CD8-positive, alpha-beta memory T cell (primary cell): ENCODE measurements at places on chromosomes 7 and 10. TPM values are rescaled to one million over a fixed set of nuclear protein-coding genes. Genes with fewer than 3 reads are reported as not detected.
A peak's percentile ranks its signal among the peaks of the same experiment; 100 is the strongest.

DNA sequence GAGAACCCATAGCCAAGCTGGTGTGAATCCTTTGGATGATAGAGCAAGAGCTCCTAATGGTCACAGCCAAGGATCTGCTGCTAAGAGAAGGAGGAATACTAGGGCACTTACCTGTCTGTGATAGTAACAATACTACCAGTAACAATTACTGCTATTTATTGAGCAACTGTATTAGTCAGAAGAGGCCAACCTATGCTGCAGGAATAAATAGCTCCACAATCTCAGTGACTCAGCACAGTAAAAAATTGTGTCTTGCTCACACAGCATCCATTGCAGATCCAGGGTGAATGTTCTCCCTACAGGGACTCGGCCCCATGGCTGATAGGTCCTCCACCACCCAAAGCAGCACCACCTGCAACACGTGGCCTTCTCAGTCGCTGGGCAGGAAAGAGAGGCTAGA lies 257.6 kb upstream of the ZMIZ1 start:
- H3K27ac ChIP-seq, result no peak overlapping the region
- no peaks in the 10 kb centered on the region for H3K4me1 ChIP-seq
- no peaks in the 10 kb centered on the region for H3K27me3 ChIP-seq
- no peak for DNase-seq
- no peak overlapping the region for H3K4me3 ChIP-seq
- H3K36me3 ChIP-seq, result no peaks in the 10 kb centered on the region

- H3K36me3 ChIP-seq, result no peaks in the 10 kb centered on the region
- H3K27ac ChIP-seq, result no peak overlapping the region
- DNase-seq, result no peak
These were observed 6.2 kb upstream of the OR6B1 start for GRCh38 chr7:143993924-143994323.

DNA sequence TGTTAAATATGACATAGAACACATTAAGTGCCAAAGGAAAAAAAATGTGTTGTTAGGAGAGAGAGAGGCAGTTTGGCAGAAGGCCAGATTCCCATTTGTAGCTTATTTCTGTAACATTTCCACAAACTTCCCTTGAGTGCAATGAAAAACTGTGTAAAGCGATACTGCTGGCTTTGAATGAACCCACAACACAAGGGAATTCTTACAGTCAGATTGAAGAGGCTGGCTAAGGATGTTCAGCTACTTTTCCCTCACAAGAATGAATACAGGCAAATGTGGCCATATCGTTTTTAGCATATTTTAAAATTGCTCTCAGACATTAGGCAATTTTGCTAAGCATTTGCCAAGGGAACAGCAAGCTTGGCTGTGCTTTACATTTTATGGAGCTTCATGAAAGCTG lies 614.1 kb upstream of the FZD8 start:
- H3K27ac ChIP-seq, result no peak overlapping the region
- H3K4me1 ChIP-seq, result no peaks in the 10 kb centered on the region
- no peaks in the 10 kb centered on the region for H3K36me3 ChIP-seq
- DNase-seq, result no peak
- no peak overlapping the region for H3K4me3 ChIP-seq

DNA sequence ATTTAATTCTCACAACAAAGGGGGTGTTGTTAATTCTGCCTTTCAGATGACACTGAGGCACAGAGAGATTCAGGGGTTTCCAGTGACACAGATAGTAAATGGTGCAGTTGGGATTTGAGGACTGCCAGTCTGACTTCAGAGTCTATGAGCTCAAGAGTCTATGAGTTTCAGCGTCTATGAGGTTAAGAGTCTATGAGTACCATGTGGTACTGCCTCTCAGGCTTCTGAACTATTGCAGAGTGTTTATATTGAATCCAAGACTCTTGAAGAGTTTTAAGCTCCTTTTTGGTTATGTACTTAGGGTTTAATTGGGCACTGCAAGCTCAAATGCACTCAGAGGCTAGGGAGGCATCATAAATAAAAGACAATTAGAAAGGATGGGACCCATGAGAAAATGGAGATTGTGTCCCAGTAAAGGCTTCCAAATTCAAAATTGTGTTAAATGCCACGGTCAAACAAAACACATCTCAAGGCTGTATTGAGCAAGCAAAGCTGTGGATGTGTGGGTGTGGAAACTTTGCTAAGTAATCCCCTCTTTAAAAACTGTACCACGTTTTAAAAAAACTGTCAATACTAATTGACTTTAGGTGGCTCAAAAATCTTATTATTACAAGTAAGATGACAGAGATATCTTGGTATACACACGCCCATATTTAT lies 123.9 kb upstream of the FAM171A1 start:
- no peaks in the 10 kb centered on the region for H3K4me1 ChIP-seq
- no peak overlapping the region for H3K27ac ChIP-seq
- no peak for DNase-seq
- H3K36me3 ChIP-seq, result no peaks in the 10 kb centered on the region
- no peaks in the 10 kb centered on the region for H3K27me3 ChIP-seq

Gene ANXA8
- not detected for total RNA-seq

DNA sequence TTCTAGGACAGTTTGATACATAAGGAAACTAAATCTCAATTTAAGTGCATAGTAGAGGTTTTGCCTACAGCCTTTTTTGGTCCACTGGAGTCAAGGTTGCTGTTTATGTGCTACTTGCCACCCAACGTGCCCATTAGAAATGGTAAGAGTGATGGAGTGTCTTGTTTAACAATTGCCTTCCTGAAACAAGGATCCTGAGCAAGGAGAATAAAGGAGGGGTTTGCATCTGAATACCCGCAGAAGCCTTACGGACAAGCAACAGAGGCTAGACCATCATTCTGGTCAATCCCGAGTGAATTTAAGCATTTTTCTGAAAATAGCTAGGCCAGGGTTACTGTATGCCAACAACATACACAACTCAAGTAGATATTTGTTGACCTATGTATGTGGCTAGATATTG lies 63.6 kb downstream of the MARCHF5 start:
- H3K36me3 ChIP-seq, result peaks cover 10% of the 10 kb centered on the region
- H3K27ac ChIP-seq, result no peak overlapping the region
- H3K4me1 ChIP-seq, result no peaks in the 10 kb centered on the region
- DNase-seq, result no peak

- H3K27ac ChIP-seq, result no peak overlapping the region
- H3K27me3 ChIP-seq, result no peaks in the 10 kb centered on the region
- H3K4me3 ChIP-seq, result no peak overlapping the region
- no peaks in the 10 kb centered on the region for H3K4me1 ChIP-seq
- H3K36me3 ChIP-seq, result no peaks in the 10 kb centered on the region
- DNase-seq, result no peak
These were observed 6.8 kb upstream of the OPALIN start for GRCh38 chr10:96365571-96365970.

Gene IQUB
- not detected for total RNA-seq

DNA sequence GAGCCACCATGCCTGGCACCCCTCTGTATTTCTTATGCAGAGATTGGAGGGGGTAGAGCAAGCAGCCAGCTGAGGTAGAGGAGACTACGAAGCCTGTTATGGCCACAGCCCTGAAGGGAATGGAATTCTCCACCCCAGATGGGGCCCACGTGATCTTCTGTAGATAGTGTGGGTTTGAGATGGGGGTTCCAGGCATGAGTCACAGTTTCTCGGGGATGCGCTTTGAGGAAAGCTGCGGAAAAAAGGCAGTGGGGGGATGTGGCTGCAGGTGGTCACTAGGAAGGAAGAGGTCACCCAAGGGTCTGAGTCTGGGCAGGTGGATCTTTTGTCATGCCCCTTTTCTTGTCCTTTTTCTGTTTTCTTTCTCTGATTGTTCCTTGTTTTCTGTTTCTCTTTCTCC lies 11.5 kb downstream of the FAM131B start:
- no peak for DNase-seq
- H3K4me1 ChIP-seq, result no peaks in the 10 kb centered on the region
- H3K27me3 ChIP-seq, result no peaks in the 10 kb centered on the region
- H3K4me3 ChIP-seq, result no peak overlapping the region

GRCh38 chr10:44860811-44861736 lies 50.1 kb upstream of the TMEM72 start:
- H3K36me3 ChIP-seq, result no peaks in the 10 kb centered on the region
- H3K4me3 ChIP-seq, result no peak overlapping the region
- H3K4me1 ChIP-seq, result peaks cover 4% of the 10 kb centered on the region
- H3K27me3 ChIP-seq, result peaks cover 12% of the 10 kb centered on the region
- no peak for DNase-seq
- H3K27ac ChIP-seq, result no peak overlapping the region

Gene PILRA
- 1.9 TPM for total RNA-seq

Gene ECHDC3
- 0.71 TPM for total RNA-seq

Gene NKX2-3
- total RNA-seq, result not detected

DNA sequence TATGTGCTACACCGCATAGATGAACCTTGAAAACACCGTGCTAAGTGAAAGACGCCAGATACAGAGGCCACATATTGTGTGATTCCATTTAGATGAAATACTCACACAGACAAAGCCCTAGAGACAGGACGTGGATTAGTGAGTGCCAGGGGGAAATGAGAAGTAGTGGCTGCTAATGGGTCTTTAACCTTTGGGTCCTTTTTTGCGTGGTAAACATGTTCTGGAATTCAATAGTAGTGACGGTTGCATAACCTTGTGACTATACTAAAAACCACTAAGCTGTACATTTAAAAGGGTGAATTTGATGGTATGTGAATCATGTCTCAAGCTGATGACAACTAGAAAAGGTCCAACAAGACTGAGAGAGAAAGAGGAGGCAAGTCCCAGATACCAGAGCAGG lies 15.6 kb downstream of the SMKR1 start:
- H3K36me3 ChIP-seq, result no peaks in the 10 kb centered on the region
- no peaks in the 10 kb centered on the region for H3K27me3 ChIP-seq
- H3K27ac ChIP-seq, result no peak overlapping the region
- no peaks in the 10 kb centered on the region for H3K4me1 ChIP-seq
- H3K4me3 ChIP-seq, result no peak overlapping the region

Gene BAIAP2L1
- 0.58 TPM for total RNA-seq

DNA sequence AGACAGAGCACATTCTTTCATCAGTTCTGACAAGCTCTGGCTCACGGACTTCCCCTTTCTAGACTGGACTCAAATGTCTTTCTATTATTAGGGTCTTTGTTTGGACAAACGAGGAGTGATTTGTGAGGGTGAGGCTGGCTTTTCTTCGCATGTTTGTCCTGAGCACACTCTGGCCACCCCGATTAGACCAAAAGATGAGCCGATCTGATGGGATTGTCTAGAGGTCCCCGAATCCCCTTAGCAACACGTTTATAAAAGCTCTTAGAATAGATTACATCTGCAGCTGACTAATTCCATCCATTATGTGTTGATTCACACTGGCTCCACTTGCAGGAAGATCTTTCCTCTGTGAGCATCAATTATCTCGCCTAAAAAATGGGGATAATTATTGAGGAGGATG lies 675.4 kb upstream of the AUTS2 start:
- no peaks in the 10 kb centered on the region for H3K4me1 ChIP-seq
- no peak overlapping the region for H3K27ac ChIP-seq
- no peak overlapping the region for H3K4me3 ChIP-seq
- DNase-seq, result no peak
- no peaks in the 10 kb centered on the region for H3K36me3 ChIP-seq

- DNase-seq, result no peak
- no peak overlapping the region for H3K4me3 ChIP-seq
- H3K36me3 ChIP-seq, result no peaks in the 10 kb centered on the region
- no peak overlapping the region for H3K27ac ChIP-seq
- H3K4me1 ChIP-seq, result peaks cover 10% of the 10 kb centered on the region
- H3K27me3 ChIP-seq, result no peaks in the 10 kb centered on the region
These were observed 24.6 kb downstream of the NAMPT start for GRCh38 chr7:106260136-106260561.

Gene VPS37D
- not detected for total RNA-seq

Gene FKBP9
- total RNA-seq, result 0.29 TPM

Gene EPHA1
- 2.8 TPM for total RNA-seq

Gene GRID2IP
- total RNA-seq, result 0.51 TPM

DNA sequence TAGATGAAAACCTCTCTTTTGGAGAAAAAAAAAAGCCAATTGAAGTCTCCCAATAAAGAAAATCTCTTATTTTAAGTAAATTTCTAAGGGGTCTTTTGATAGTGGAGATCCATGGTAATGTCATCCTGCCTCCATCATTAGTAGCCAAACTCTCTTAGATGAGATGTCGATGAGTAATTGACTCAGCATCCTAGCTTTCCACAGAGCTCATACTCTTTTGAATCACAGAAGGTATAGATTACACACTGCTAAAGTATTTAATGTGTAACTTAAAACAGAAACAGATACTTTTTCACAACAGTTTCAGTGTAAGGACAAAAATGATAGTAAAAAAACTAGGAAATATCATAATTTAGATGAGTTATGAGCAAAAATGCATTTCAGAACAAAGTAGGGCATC lies 19.4 kb downstream of the MAGI2 start:
- no peaks in the 10 kb centered on the region for H3K4me1 ChIP-seq
- H3K36me3 ChIP-seq, result no peaks in the 10 kb centered on the region
- DNase-seq, result no peak
- no peak overlapping the region for H3K4me3 ChIP-seq

Gene VGF
- total RNA-seq, result 0.16 TPM

- H3K36me3 ChIP-seq, result no peaks in the 10 kb centered on the region
- no peak overlapping the region for H3K27ac ChIP-seq
- no peak for DNase-seq
These were observed 62.6 kb upstream of the ZNRF2 start for GRCh38 chr7:30221764-30222163.

GRCh38 chr7:105600720-105601550 lies 19.6 kb upstream of the EFCAB10 start:
- peak overlapping the region; percentile 16 for H3K27ac ChIP-seq
- no peak for DNase-seq
- H3K4me3 ChIP-seq, result no peak overlapping the region
- H3K36me3 ChIP-seq, result no peaks in the 10 kb centered on the region

GRCh38 chr7:152675759-152676636 lies at the start of gene XRCC2:
Gene XRCC2, minus strand, starts transcription at chr7:152676141. Its CDS starts 62 bp downstream, at chr7:152676079.
- DNase-seq, result peak; percentile 95
- H3K4me3 ChIP-seq, result peak within 1 kb of the TSS; percentile 82
- H3K27me3 ChIP-seq, result no peaks in the 10 kb centered on the region
- H3K4me1 ChIP-seq, result peaks cover 8% of the 10 kb centered on the region
- peak within 1 kb of the TSS; percentile 90 for H3K27ac ChIP-seq

Gene SEMA4G
- 0.57 TPM for total RNA-seq

DNA sequence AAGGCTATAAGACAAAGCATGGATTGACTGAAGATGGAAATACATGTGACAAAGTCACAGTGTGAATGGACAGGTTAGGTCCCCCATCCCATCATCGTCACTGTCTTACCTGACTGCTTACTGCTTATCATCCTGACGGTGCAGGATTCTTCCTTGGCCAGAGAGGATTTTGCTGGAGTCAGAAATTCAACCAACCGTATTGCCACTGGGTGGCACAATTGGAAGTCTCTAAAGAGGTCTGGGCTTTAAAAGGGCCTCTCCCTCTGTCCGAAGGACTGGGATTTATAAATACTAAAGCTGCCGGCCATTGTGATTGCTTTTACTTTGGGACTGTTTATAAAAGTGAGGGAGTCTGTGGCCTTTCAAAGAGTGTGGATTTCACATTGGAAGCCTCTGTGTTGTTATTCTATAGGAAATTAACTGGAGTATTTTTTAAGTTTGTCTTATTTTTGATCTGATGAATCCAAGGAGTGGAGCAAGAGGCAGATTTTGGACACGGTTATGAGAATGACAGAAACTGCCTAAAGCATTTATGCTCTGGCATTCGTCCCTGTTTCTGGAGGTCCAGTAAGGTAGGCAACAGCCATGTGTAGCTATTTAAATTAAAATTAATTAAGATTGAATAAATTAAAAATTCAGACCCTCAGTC lies 113.3 kb upstream of the CREB5 start:
- H3K4me1 ChIP-seq, result no peaks in the 10 kb centered on the region
- no peaks in the 10 kb centered on the region for H3K36me3 ChIP-seq
- no peak overlapping the region for H3K27ac ChIP-seq
- H3K4me3 ChIP-seq, result no peak overlapping the region
- H3K27me3 ChIP-seq, result no peaks in the 10 kb centered on the region

GRCh38 chr10:3897156-3897555 lies 112.1 kb upstream of the KLF6 start:
- no peak overlapping the region for H3K27ac ChIP-seq
- H3K4me1 ChIP-seq, result peaks cover 29% of the 10 kb centered on the region
- H3K27me3 ChIP-seq, result no peaks in the 10 kb centered on the region
- H3K36me3 ChIP-seq, result no peaks in the 10 kb centered on the region
- no peak overlapping the region for H3K4me3 ChIP-seq
- no peak for DNase-seq
